ENCODE measurements at places on chromosomes 2 and 18.

GRCh38 chr2:55452879-55453278 is 33.2 kb upstream of the CCDC88A start:
- DNase-seq = no peak

- no peak for DNase-seq
These were observed 54.6 kb upstream of the PHLPP1 start for GRCh38 chr18:62660691-62661090.

GRCh38 chr2:196747400-196747799 is 52.1 kb downstream of the GTF3C3 start:
- no peak for DNase-seq

GRCh38 chr2:116718451-116718850 is 1096.0 kb upstream of the DDX18 start:
- DNase-seq = no peak

- no peak for DNase-seq
These were observed 56.3 kb downstream of the PHLPP1 start for GRCh38 chr18:62771494-62772270.

- DNase-seq = no peak
These were observed 219.6 kb upstream of the RAB12 start for GRCh38 chr18:8389391-8390340.

DNA sequence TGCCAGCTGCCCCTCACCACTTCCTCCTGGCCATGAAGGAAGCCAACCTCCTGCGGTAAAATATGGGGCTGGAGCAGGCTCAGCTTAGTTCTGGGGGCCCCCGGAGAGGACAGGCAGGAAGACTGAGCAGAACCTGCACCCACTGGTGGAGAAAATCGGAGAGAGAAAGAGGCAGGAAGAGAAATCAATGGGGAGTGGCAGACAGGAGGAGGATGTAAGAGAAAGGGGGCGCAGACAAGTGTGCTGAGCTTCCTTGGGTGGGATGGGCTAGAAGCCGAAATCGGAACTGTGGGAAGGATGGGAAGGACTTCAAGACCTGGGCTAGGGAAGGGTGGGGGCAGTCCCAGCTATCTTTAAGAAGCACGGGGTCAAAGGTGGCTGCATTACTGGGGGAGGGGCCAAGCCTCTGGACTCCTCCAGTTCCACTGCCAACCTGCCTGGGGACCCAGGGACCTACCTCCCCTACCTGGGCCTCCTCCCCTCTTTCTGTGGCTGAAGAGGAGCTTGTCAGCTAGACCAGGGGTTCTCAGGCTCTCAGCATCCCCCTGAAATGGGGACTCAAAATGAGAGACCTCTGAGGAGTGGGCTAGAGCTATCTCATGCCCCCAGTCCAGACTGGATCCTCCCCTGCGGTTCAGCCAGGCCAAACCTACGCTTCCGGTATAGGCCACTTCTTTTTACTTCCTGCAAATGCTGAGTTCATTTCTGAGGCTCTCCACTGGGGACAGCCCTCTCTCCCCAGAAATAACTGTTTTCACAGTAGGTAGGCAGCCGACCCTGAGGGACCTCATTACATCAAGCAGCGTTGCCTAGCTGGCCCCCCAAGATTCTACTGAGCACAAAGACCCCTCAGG is 33.6 kb upstream of the B3GNT7 start:
- DNase-seq = no peak

GRCh38 chr18:48975817-48976649 is 25.3 kb upstream of the SMAD7 start:
- no peak for DNase-seq

DNA sequence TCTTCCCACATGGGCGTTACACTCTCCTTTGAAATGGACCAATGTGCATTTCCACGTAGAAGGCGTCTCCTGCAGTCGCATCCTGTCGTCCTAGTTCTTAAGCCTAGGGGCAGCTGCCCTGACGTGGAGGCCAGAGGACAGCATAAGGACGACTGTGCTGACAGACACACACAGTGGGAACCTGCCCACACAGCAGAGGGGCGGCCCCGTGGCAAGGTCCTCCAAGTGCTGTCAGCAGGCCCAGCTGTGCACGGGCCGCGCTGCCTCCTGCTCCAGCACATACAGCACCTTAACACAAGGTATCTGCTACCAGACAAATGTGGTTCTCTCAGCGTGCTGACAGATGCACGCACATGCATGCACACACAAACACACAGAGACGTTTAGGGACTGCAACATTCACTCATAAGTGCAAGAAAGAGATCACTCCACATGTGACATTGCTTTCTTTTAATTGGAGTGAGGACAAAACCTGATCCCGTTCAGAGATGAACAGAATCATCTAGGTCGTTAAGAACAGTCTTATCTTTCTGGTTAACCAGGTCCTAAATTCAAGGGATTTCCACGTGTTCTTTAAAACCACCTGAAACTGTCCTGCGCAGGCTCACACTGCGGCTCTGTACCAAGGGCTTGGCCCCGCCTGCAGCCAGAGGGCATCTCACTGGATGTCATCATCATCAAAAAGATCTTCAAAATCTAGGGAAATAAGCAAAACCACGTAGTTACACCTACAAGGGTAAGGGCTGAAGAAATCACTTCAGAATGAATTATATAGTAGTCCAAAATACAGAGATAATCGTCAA is 5.5 kb downstream of the COPS9 start:
- no peak for DNase-seq

GRCh38 chr2:42286268-42286946 is 74.6 kb downstream of the COX7A2L start:
- DNase-seq = no peak

DNA sequence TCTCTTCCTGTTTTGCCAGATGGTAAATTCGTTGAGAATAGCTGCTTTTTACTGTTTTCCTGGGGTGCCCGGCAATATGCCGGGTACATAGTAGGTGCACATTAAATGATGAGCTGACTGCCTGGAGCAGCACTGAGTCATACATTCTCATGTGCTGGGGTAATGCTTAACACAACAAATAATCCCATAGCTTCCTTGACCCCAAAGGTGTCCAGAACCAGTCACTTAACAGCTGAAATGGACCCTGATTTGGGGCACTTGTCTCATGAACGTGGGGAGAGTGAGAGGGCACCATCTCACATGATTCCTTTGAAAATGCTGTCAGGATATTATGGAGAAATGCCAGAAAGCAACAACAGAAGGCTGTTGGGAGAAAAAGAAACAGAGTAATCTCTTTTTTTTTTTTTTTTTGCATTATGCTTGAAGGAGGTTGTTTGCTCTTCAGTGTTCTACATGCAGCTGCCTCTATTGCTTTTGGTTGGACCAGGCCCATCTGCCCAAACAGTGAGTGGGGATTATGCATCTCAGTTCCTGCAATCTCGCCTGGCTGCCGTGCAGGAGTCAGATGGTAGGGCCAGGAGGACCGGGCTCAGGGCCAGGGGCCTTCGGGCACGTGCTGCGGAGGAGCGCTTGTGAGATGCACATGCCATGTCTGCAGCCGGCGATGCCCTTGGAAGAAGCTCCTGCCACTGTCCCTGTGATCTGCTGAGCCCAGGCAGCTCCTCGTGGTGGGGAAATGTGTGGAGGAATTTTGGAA is 162.1 kb downstream of the SH3RF3 start:
- no peak for DNase-seq
